NCI-H524 treated with DMSO at 0.1 percent for 48 hours (cell line): ENCODE measurements at places on chromosomes 4 and X.

GRCh38 chrX:1903236-1903935, 288.5 kb downstream of the ASMT start:
- no peak for DNase-seq

DNA sequence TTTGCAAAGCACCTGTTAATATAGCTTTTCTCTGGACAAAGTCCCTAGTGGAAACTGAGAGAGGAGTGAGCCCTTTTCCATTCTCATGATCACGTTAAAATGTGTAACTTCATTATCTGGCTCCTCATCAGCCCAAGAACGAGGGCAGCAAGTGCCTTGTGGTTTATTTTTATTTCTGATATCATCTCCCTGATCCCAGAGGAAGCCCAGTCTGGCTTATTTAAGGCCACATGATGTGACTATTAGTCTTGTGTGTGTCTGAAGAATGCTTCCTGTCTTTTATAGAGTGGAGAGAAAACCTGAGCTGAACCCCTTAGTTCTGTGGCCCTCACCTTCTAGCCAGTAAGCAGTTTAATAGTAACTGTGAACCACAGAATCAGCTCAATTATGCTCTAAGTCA, 67.2 kb downstream of the LHFPL1 start:
- DNase-seq = no peak

DNA sequence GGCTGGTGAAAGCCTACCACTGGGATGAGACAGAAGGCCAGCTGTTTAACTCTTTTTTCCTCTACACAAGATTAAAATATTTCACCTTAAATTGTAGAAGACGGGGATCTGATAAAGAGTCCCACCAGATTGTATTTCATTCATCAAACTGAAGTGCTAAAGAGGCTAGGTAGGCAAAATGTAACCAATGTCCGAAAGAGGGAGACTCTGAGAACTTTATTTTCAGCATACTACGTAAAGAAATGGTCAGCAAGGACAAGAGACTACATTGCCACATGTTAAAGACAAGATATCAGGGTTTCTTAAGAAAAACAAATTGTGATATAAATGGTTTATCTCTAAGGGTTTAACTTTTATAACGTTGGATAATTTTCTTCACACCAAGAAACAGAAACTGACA, 71.6 kb upstream of the INPP4B start:
- DNase-seq = no peak

GRCh38 chr4:71009890-71010588, 16.6 kb downstream of the DCK start:
- no peak for DNase-seq

DNA sequence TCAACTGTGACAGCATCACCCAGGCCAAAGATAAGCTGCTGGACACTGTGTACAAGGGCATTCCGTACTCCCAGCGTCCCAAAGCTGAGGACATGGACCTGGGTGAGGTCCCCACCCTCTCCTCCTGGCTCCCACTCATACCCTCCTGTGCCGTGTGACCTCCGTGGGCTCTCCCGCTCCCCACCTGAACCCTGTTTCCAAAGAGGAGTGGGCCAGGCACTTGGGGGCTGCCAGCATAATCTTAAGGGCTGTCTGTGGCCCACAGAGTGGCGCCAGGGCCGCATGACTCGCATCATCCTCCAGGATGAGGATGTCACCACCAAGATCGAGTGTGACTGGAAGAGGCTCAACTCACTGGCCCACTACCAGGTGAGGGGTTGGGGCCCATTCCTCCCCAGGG, 10.0 kb downstream of the LAGE3 start:
- DNase-seq = no peak

- no peak for DNase-seq
Measured at GRCh38 chr4:153495480-153496193, 29.5 kb downstream of the TMEM131L start.

GRCh38 chr4:119016636-119017035, 119.0 kb upstream of the MYOZ2 start:
- DNase-seq = no peak

DNA sequence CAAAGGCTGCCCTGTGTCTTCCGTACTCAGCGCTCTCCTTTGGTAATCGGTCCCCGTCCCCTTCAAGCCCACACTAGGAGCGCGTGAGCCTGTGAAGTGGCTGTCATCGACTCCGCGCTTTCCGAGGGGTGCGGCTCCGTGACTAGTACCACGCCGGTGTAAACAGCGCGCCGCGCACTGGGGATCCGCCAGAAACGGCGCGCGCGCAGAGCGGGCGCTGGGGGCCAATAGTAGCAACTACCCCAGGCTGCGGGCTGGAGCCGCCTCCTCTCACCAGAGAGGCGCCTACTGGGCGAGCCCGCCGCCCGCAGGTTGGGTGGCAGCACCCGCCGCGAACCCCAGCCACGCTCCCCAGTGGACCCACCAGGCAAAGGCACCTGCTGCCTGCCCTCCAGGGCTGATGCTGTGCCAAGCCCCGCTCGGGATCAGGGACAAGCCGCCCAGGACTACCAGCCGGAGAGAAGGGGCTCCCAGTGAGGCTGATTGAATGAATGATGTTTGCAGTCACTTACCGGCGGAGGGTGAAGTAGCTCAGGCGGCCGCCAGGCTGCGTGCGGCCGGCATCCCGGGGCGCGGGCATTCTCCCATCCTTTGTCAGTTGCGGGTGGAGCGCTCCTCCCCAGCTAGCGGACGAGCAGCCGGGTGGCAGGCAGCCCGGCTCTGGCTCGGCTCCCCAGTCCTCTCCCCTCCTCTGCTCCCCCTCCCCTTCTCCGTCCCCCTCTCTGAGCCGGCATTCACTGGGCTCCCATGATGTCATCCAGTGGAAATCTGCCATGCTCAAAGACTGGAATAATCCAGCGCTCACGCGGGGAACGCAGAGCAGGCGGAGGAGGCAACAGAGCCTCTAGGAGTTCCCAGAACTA, 370.3 kb upstream of the SMIM31 start:
- DNase-seq = no peak

- DNase-seq = no peak
Measured at GRCh38 chr4:47692691-47693090, 145.2 kb downstream of the CORIN start.

DNA sequence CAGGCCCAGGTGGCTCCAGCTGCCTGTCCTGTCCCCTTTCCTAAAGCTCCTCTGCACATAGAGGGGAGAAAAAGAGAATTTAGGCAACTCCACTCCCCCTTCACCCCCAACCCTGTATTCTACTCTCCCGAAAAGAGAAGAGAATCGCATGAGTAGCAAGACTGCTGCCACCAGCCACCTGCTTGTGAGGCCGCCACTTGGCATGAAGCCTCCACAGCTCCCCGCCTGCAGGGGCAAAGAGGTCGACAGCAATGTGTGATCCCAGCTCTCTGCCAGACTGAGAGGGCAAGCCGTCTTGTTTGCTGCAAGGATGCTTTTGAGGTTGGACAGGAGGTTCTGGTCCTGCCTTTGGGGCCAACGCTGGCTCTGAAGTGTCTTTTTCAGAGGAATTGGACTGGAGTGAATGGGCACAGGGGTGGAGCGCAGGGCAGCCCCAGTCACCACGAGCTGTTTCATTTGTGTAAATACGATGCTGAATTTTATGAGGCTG, 77.1 kb downstream of the STARD8 start:
- DNase-seq = no peak

GRCh38 chr4:115834441-115834840, 721.0 kb upstream of the NDST4 start:
- no peak for DNase-seq

DNA sequence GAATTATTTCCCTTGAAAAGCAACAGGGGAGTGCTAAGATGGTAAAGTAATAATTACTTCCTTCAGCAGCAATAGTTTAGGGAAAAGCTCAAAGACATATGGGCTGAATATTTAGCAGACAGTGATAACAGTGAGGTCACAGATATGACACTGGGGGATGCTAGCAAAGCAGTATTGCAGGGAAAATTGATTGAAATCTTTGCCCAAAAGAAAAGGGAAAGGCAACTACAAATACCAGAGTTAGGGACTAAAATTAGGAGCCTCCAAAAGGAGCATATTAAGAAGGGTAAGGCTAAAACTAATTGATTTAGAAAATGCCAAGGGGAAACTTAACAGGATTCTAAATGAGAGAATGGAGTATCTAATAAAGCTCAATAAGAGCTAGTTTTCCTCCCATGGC, 1191.3 kb upstream of the TENM3 start:
- DNase-seq = no peak

DNA sequence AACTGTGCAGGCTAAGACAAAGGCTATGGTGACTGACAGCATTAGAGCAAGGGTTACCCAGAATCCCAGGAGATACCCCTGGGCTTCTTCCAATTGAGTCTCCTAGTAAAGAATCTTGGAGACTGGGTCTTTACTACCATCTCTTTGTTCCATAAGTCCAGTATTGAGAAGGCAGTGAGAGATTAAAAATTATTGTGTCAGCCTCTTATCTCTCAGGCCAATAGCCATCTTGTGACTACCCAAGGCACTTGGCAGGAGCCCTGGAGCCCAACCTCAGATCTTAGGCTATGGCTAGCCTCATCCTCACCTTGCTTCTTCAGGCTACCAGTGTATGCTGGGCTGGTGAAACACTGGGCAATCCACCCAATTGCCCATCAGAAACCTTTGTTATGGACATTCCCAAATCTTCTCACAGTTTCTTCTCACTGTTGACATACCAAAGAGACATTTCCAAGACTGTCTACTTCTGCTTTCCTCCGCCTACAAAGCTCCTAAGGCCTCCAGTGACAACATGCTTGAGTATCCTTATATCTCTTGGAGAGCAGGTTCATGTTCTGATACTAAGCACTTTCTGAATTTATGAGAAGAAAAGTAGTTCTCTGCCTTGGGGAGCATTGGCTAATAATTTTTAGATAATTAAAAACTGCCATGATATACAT, 76.3 kb upstream of the STIM2 start:
- no peak for DNase-seq

DNA sequence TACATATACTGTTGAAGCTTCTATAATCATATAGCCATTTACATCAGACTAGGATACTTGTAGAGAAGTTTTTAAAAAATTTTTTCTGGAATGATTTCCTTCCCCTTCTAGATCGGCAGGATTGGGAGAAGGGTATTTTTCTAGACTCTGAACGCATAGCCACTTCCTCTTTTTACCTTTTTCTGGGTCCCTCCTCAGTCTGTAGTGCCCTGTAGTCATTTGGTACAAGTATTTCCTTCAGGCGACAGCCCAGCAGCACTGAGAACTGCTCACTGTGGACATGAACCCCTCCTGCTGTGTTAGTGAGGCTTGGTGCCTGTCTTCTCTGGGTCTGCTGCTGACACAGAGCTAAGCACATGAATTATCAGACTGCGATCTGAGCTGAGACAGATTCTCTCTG, 255.4 kb downstream of the ARHGAP10 start:
- no peak for DNase-seq

- DNase-seq = no peak
Measured at GRCh38 chrX:86133761-86134160, 14.5 kb upstream of the DACH2 start.

DNA sequence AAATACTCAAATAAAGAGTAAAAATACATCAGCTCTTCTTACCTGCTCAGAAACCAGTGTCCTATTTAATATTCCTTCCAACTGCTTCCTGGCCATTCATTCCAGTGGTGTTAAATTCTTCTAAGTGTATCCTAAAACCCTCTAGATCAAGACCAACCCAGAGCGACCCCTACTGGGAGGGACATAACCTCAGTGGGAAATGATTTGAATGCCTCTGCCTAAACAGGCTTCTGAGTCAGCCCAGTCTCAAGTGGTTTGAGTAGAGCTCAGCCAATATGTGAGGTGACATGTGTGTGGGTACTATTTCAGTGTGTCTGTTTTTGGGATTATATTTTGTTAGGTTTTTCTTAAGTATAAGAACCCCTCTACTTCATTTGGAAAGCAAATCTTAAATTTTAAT, 133.6 kb upstream of the ARHGEF9 start:
- peak; percentile 11 for DNase-seq

- peak; percentile 42 for DNase-seq
Measured at GRCh38 chr4:124504431-124504830, 208.1 kb downstream of the ANKRD50 start.

DNA sequence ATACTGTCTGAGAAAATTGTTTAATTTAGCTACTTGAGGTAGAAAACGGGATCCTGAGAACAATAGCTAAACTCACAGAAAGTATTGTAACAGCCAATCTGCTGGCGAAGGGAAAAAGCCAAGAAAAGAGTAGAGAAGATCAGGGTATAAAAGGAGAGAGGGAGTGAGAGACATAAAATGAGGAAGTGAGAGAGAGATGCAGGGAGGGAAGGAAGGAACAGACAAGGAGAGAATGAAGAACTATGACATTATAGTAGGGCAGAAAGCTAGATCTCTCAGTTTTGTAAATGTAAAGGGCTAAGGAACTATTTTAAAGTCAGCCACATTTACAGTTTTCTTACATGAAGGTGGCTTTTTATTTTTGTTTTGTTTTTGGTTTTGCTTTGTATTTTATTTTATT, 1.6 kb upstream of the GIMD1 start:
- no peak for DNase-seq

- DNase-seq = no peak
Measured at GRCh38 chr4:74546057-74546456, 101.1 kb downstream of the AREG start.

- DNase-seq = no peak
Measured at GRCh38 chrX:153417637-153418036, 6.4 kb downstream of the ZFP92 start.

DNA sequence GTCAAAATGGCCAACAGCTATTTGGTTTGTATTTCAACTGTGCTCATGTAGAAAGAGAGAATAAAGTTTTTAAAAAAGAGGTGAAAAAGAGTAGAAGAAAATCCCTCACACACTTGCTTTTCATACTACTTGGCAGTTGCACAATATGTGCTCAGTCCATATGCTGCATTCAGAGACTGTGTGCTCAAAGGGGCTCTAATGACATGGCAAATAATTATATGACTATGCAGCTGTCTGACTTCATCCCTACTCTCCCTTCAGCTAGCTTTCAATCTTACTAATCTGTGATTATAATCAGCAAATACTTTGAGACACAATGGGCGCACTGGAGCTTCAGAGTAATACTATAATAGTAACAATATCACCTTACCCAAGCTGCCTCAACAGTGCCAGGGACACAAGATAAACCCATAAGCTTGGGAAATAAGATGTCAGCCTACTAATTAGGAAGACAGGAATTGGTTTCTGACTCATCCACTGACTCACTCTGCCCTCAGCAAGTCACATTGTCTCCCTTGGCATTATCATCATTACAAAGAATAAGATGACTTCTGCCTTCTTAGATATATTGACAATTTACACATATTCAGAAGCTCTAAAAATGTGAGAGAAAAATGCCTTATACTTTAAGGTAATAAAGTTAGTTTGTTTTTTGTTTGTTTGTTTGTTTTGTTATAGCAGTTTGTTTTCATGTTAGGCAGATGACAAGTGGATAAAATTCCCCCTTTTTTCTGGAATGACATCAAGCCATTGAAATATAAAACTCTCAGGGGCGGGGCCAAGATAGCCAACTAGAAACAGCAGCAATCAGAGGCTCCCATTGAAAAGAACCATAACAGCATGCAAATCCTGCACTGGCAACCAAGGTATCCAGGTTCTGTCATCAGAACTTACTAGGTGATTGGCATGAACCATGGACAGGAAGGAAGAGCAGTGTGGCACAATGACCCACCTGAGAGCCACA, 311.6 kb downstream of the FAM133A start:
- no peak for DNase-seq

- no peak for DNase-seq
Measured at GRCh38 chrX:7261672-7262332, 113.8 kb upstream of the PUDP start.

- DNase-seq = no peak
Measured at GRCh38 chr4:115687052-115687755, 573.8 kb upstream of the NDST4 start.
